ENCODE measurements at places on chromosomes 2 and 18. TPM values are rescaled to one million over a fixed set of nuclear protein-coding genes. Genes with fewer than 3 reads are reported as not detected.

SERPINB3 gene
- total RNA-seq = not detected

TWIST2 gene
- total RNA-seq = 1.7 TPM

EVA1A gene
- total RNA-seq = 0.55 TPM

IL1R1 gene
- total RNA-seq = 25.0 TPM

DCDC2C gene
- total RNA-seq = not detected

ZBTB7C gene
- total RNA-seq = 52.1 TPM

- DNase-seq = no peak
Measured at GRCh38 chr18:69022426-69022825, 224.5 kb downstream of the CCDC102B start.

- DNase-seq = no peak
Measured at GRCh38 chr2:225543626-225544025, 144.1 kb downstream of the NYAP2 start.

GRCh38 chr2:37456479-37456878 is 112.0 kb downstream of the QPCT start:
- no peak for DNase-seq

DNA sequence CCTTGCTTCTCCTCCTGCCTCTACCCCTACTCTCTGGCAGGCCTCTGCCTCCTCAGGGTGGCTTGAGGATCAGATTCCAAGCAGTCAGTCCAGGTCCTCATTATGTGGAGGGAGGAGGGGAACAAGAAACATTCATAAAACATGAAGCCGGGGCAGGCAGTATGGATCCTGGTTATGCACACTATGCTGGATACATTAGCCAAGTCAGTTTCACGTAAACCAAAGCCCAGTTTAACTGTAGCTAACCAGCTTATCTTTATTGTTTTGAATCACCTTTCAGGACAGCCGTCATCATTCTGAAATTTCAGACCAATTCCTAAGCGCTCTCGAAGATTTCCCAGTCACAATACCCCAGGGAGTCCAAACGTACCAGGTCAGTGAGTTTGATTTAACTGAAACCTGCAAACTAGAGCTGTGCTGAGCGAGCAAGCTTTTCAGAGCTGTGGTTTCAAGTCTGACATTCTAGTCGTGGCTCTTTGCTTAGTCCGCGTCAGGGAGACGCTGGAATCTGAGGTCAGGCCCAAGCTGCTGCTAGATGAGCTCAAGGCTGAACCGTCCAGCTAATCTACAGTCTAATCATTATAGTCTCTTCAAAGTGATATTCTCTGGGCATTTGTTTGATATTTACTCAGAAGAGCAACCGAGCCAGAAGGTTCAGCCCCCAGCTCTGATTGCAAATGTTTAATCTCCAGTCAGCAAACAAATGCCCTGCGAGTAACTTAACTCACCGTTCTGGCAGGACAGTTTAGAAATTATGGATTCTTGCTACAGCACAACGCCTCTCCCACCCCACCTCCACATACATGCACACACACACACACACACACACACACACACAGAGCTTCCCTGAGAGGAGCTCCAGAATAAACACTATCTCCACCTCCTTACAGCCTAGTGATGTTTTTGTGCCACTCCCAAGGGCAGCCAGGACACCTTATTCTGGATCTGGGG is 63.8 kb upstream of the BZW1 start:
- peak; percentile 38 for DNase-seq

- no peak for DNase-seq
Measured at GRCh38 chr18:46868169-46868921, 49.0 kb downstream of the PIAS2 start.

DNA sequence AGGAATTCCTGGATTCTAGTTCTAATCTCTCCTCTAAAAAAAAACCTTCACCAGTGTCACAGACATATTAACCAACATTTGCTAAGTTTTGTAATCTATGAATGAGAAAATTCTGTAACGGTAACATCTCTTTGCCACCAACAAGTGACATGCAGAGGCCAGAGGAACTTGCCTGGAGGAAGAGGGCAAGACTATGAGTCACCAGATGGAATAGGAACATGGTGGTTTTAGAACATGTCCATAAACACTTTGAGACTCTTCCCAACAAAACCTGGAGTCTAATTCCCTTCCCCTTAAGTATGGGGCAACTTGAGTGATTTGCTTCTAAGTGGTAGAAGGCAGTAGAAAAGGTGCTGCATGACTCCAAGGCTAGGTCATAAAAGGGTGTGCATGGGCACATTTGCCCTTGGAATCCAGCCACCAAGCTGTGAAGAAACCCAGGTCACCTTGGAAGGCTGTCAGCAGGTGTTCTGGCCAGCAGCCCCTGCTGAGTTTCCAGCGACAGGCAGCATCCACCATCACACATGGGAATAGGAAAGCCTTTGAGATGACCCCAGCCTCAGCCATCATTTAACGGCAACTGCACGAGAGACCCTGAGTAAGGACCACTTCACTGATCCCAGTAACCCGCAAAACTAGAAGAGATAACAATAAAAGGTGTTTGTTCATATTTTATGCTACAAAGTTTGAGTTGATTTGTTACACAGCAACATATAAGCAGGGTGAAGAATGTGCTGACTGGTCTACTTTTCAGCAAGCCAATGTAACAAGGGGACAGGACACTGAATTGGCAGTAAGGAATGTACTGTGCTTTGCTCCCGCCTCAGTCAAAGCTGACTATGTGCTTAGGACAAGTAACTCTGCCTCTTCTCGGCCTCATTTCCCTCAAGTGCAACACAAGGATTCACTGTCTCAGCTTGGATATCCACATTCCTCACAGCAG is 90.6 kb downstream of the SKA1 start:
- DNase-seq = no peak

GRCh38 chr2:64471600-64471999 is 17.6 kb downstream of the LGALSL start:
- DNase-seq = no peak

DNA sequence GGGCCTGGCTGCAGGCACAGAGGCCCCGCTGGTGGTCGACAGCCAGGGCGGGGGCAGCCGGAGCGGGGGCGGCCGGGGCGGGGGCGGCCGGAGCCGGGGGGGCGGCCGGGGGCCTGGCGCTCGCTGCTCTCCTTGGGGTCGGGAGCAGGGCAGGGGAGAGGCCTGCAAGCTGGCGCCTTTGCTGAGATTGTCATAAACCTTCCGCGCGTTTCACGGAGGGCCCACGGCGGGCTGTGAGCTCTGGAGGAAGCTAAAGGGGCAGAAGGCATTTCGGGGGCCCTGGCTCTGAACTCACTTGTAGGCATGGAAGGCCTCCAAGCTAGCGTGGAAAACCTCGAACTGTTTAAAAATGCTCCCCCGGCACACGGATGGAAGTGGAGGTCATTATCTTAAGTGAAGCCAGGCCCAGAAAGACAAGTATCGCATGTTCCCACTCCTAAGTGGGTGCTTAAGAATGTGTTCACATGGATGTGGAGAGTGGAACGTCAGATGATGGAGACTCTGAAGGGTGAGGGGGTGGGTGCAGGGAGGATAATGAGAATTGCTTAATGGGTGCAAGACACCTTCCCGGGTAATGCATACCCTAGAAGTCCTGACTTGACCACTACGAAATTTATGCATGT is 629 bp downstream of the PRELID3A start:
- DNase-seq = peak; percentile 47

DNA sequence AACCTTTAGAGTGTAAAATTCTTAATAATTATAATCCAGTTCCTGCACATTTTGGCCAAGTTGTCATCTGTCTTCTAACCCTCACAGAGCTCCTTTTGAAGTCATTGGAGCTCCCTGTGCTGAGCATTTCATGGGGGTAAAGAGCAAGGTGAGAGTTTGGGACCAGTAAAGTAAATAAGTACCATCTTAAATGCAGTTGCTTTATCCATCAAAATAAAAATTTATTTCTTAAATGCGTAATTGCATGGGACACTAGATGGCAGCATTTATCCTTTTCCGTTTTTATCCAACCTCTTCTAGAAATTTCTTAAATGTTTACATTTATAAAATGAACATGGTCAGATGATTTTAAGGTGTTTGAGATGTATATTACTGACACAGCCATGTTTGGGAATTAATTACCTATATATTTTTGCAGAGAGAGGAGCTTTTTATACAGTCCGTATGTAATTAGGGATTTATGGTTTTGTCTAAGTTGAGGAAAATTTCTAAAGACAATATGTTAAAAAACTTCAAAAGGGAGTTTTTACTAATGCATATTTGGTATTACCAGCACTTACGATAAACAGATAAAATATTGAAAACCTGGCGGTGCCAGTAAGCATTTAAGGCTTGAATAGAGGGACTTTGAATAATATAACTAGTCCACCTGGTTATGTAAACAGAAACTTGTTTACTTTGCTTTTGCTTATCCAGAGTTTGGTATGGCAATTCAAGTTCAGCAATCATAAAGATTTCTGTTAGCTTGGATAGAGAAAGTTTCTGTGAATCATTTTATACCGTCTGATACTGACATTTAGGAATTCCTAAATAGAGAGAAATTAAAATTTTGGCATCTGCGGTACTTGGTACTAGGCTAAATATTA is 54.5 kb downstream of the ACSL3 start:
- no peak for DNase-seq

DNA sequence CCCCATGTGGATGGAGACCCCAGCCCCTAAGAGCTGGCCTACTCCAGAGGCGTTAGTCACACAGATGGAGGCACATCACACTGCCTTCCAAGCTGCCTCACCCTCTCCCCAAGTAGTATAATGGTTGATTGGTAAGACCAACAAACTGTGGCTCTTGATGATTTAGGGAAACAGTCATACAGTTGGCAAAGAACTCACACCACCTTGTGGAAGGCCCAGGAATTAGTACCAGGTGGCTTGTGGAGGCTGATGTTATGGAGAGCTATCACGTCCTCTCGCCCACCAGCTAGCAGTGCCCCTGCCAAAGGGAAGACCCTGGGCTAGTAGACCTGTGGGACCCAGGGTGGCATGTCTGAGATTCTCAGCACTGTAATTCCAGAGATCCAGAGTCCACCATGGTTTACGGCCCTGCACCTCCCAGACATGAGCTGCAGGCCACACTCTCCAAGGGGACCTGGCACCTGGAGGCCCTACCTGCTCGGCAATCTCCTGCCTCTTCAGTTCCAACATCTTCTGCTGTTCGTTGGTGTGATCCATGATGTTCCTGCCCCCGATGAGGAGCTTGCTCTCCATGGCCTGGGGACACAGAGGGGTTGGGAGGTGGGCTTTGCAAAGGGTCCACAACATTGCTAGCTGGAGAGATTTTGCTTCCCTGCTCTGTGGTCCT is 26.3 kb downstream of the KIF3C start:
- no peak for DNase-seq

DNA sequence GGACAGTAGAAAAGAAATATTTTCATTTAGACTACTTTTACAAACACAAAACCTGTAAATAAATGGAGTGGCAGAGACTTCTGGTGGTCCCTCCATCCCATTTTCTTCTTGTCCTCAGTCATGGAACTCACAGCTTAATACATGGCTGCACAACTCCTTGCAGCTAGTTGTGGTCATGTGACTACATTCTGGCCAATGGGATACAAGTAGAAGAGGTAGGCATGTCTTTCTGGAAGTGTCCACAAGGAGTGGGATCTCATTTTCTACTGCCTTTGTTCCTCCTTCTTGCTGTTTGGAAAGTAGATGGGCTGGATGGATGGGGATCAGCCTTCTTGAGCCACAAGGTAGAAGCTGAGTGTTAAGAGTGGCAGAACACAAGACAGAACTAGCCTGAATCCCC is 555.8 kb downstream of the SATB2 start:
- no peak for DNase-seq

- DNase-seq = no peak
Measured at GRCh38 chr2:36886664-36887063, 79.7 kb downstream of the STRN start.

DNA sequence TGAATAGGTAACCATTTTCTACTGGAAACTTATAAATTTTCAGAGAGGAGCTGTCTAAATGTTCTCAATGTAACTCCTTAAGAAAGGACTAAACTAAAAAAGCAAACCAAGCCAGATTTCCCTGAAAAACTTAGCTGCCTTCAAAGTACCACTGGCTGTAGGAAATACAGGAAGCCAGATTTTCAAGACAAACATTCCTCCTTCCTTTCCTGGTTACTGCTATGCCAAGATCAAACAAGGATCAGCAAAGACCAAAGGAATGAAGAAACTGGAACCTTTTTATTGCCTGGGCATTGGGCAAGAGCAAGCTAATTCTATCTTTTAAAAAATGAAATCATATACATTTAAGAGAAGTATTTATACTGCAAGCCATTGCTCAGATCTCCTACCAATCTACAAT is 212.7 kb downstream of the DYM start:
- DNase-seq = no peak

DNA sequence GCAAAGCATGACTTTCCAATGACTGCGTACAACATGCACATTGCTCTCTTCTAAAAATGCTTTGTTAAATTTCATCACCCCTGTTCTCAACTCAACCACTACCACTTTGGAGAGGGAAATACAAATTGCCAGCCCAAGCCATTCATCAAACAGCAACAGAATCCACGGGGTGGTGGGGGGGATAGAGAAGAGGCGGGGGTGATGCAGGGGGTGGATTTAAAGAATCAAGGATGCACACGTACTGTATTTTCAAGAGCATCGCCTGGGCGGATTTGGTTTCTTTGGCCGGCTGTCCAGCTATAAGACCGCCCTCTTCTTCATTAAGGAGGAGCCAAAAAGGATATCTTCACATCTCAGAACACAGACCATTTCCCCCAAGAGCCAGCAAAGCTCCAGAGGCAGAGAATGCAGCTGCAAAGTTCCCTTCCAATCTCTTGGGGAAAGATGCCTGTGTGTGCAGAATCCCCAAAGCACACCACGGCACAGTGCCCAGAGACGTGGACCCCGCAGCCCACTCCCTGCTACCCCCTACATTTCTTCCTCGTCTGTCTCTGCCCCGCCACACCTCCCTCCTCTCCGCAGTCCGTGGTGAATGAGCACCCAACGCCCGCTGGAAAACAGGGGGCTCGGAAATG is 977 bp downstream of the SLC8A1 start:
- DNase-seq = peak; percentile 16

Measured in left colon (tissue), 2 donors.